ENCODE measurements at places on chromosomes 11 and 22.
A peak's percentile ranks its signal among the peaks of the same experiment; 100 is the strongest.

DNA sequence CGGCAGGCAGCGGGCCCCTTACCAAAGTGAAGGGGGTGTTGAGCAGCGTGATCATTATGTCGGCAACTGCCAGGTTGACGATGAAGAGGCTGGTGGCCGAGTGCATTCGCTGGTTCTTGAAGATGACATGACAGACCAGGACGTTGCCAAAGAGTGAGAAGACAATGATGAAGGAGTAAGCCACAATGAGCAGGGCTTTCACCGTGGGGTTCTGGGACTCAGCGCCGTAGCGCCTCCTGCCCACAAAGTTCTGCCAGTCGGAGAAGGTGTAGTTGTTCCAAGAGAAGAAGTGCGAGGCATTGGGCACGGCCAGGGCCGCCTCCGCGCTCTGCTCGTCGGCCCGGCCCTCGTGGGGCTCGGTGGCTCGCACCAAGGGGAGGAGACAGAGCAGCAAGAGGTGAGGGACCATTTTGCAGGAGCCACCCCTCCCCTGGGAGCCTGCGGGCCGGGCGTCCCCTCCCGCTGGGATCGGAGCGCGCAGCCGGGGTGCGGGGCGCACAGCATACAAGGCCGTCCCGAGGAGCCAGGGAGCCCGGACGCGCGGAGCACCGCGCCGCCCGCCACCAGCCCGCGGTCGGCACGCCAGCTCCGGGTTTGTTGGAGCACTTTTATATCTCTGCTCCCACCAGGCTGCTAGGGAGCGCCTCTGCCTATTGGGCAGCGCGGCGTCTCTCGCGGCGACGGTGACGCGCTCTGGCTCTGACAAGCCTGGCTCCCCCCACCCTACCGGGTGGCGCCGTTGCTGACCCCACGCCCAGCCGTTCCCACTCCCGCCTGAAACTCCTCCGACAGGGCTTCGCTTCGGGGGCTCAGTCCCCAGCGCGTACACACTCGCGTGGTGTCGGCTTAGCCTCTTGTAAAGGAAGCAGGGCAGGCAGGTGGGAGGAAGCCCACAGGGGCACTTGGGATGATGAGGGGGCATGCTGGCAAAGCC, at the start of gene GPR83:
Gene GPR83, minus strand, starts transcription at position 581 of the 934 bp plus-strand sequence. Its CDS starts 172 bp downstream, at position 409.
- DNase-seq = no peak

DNA sequence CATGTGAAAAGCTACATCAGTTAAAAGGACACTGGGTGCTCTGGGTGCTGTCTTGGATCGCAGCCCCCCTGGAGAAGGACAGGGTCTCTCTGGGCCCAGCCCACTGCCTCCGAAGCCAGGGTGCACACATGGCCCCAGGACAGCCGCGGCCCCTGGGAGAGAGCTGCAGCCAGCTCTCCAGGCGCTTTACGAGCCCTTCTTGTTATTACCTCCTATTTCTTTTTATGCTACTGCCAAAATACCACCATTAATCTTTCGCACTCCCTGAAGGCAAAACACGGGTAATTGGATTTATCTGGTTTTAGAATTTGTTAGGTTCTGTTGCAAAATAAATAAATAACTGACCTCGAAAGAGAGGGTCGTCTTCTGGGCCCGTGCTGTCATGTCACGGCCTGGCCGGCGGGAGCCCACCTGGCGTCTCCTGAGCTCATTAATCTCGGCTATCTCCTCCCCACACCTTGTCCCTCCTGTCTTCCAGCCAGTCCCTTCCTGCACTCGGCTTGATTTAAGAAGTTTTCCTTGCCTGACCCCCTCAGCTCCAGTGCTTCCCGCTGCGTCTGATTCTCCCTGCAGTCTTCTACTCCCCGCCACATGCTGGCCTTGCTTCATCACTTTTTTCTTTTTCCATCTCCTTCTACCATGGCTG, 611.7 kb downstream of the OPCML start:
- DNase-seq = no peak

- no peak for DNase-seq
Observed at GRCh38 chr11:130470832-130471706, 22.6 kb downstream of the ADAMTS15 start.

DNA sequence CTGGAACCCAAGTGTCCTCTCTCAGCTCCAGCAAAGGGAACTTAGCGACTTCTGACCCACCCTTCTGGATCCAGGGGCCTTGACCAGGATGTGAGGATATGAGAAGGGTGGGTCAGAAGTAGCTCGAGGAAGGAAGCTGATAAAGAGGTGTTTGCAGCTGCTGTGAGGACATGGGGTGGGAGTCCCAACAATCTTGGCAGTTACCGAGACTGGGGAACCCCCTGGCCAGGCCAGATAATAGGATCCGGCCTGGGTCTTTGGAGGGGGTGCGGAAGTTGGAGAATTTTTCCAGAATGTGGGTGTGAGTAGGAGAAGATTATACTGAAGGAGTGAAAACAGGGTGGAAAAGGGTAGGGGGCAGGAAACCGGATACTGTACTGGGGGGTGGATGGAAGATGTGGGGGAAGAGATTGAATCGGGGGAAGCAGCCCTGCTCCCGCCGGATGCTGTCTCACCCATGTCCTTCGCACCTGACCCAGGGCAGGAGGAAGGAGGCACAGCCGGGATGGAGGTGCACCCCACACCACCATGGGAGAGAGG, 2.8 kb upstream of the MCAM start:
- no peak for DNase-seq

DNA sequence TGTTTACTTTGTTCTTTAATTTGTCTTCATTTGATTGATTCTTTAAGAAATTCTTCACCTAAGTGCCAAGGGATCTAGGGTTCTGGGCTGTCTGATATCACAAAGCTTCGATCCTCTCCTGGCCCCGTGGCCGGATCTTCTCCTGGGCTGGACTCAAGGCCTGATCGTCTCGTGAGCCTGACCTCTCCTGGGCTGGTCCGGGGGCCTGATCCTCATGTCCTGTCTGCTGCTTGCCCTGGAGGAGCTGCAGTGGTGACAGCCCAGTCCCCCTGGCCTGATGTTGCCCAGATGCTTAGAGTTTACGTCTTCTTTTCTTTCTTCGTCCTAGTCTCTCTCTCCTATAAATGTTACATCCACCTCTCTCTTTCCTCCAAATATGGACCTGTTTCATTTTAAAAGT, 3.3 kb downstream of the NADSYN1 start:
- DNase-seq = no peak

- no peak for DNase-seq
Observed at GRCh38 chr22:50569896-50570535, 7.3 kb upstream of the SYCE3 start.

- no peak for DNase-seq
Observed at GRCh38 chr22:22745225-22746060, 101.0 kb downstream of the GGTLC2 start.

- DNase-seq = no peak
Observed at GRCh38 chr22:17695986-17696385, 57.4 kb downstream of the BCL2L13 start.

GRCh38 chr22:22157348-22157725, 87.2 kb upstream of the VPREB1 start:
- no peak for DNase-seq

- DNase-seq = no peak
Observed at GRCh38 chr11:114892381-114893197, 214.3 kb downstream of the NXPE2 start.

- peak; percentile 78 for DNase-seq
Observed at GRCh38 chr11:8721609-8722500, 39.3 kb downstream of the RPL27A start.

- no peak for DNase-seq
Observed at GRCh38 chr22:24695060-24695459, 79.5 kb downstream of the PIWIL3 start.

GRCh38 chr11:72702096-72702495, 27.9 kb upstream of the PDE2A start:
- no peak for DNase-seq

- DNase-seq = no peak
Observed at GRCh38 chr11:8477680-8478079, 116.3 kb downstream of the STK33 start.

- no peak for DNase-seq
Observed at GRCh38 chr11:132862137-132862536, 670.2 kb downstream of the OPCML start.

- DNase-seq = no peak
Observed at GRCh38 chr11:113247221-113247620, 67.2 kb upstream of the TTC12 start.

GRCh38 chr11:117345039-117345438, 17.4 kb downstream of the CEP164 start:
- DNase-seq = no peak

DNA sequence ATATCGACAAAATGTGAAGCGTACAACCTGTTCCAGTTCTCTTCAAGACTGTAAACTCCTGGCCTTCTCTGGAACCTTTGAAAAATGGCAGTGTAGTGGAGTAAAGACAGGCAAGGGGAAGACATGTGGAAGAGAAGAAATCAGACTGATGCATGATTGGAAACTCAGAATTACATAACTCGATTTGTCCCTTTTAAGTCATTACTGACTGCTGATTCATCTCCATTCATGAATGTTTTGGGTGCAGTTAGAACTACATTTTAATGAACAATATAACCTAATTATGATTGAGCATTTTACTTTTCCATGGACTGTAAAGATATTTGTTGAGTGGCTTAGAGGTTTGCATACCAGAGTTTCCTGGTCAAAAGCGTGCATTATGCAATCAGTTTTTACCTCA, 32.9 kb downstream of the FAT3 start:
- no peak for DNase-seq
